Cortex of kidney (tissue), 1 donor: ENCODE measurements at places on chromosomes 2 and 18.

- DNase-seq: no peak
These were observed 374.5 kb upstream of the HS6ST1 start for GRCh38 chr2:128692895-128693742.

DNA sequence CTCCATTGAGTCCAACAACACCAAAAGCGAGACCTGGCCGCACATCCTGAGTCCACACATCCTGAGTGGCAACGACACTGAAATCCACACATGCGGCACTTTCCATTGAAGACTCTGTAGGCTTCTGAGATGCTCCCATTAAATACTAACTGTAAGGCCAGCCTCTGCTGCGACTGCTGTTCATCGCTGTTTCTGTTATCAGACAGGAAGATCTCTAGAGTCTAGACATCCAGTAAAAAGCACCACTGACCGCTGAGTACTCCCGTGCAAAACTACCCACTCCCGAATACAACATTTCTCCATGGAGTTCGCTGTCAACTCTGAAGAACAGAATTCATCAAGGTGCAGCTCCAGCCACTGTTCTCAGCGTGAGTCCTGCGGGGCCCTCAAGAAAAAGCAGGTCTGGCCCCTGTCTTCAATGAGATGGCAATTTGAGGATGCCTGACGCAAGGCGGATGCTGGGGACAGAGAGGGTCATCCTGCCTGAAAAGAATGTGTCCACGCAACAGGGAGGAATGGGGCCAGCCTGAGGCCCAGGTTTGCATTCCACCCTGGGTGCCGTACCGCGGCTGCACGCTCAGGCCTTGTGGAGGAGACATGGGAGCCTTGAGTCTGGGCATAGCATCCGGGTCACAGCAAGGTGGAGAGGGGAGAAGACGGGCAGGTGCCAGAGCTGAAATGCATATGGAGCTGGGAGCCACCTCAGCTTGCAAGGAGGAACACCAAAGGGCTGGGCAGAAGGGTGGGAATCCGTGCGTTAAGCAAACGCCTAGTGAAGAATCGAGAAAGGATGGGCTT lies 61.9 kb downstream of the ZNF516 start:
- DNase-seq: no peak

DNA sequence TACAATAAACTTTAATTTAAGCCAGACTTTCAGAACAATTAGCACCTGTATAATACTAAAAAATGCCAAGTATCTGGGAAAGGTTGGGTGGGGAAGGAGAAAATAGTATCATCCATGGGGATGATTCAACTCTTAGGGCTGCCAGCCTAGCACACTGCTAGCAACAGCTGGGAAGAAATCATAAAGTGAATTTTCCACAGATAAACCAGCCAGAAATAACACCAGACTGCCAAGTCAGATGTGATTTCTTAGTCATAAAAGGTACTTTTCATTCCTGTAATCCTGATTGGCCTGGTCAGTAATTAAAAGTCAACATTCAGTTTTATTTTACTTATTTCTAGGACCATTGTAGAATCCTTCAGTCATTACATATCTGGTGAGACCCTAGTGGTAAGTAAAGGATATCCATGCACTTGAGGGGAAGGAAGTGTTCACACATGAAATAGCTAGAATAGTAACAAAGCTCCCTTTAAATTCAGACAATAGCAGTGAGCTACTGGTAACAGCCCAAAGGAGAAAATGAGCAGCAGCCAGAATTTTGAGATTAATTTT lies 59.4 kb downstream of the LIMS1 start:
- no peak for DNase-seq

DNA sequence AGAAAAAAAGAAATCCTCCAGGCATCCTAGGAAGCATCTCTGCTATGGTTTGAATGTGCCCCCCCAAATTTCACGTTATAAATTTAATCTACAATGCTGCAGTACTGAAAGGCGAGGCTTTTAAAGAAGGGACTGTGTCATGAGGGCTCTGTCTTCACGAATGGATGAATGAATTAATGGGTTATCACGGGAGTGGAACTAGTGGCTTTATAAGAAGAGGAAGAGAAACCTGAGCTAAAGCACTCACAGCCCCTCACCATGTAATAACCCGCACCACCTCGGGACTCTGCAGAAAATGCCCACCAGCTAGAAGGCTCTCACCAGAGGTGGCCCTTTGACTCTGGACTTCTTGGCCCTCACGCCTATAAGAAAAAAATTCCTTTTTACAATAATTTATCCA lies 27.6 kb downstream of the RNU4ATAC start:
- DNase-seq: no peak

- DNase-seq: no peak
These were observed 47.7 kb upstream of the NR4A2 start for GRCh38 chr2:156380117-156380645.

GRCh38 chr2:113940891-113941290 lies 51.0 kb downstream of the ACTR3 start:
- DNase-seq: no peak

GRCh38 chr2:106316915-106317314 lies 122.8 kb upstream of the UXS1 start:
- no peak for DNase-seq

DNA sequence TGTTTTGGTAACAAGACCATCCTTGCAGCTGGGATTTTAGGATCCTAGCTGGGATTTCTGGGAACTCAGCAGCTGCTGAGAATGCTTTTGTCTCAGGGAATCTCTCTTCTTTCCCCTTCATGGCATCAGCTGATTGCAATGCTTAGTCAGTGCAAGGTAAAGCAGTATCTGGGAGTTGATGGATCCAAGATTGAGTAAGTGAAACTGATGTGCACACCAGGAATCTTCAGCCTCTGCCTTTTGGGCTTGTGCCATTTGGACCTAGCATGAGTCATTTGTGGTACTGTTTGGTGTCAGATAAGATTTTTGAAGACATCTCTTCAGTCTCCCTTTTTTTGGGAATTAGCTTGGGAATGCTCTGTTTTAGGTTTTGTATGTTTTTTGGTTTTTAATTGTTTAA lies 363.3 kb upstream of the TFPI start:
- DNase-seq: no peak

DNA sequence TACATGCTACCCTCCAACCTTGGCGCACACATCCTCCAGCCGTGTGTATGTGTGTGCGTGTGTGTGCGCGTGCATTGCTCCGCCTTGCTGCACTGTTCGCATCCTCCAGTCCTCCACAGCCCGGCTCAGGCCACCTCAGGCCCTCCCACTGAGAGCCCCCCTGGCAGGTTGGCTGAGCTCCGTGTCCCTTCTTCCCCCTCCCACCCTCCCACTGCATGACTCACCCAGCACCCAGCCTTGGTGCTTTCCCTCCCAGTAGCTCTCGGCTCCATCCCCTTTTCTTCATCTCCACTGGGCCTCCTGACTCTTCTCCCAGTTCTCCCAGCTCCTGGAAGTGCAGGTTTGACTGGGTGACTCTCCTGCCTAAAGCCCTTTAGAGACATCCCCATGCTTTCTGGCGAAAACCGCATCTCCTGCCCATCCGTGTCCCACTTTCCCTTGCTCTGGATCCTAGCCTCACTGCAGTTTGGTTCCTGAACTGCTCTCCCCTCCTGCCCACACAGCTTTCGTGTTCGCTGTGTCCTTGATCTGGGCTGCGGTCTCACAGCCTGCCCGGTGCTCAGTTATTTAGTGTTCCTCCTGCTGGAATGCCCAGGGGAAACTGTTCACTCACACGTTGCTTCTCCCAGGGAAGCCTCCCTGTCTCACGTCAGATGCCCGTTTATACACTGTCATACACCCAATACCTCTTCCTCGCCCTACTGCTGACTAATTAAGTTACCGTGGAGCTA lies 4.9 kb downstream of the TMEM177 start:
- DNase-seq: no peak

- DNase-seq: no peak
These were observed 12.4 kb downstream of the IL1F10 start for GRCh38 chr2:113080134-113080533.

- DNase-seq: no peak
These were observed 98.4 kb upstream of the SIX3 start for GRCh38 chr2:44843086-44843485.

- no peak for DNase-seq
These were observed 624 bp downstream of the METTL8 start for GRCh38 chr2:171432969-171433762.

DNA sequence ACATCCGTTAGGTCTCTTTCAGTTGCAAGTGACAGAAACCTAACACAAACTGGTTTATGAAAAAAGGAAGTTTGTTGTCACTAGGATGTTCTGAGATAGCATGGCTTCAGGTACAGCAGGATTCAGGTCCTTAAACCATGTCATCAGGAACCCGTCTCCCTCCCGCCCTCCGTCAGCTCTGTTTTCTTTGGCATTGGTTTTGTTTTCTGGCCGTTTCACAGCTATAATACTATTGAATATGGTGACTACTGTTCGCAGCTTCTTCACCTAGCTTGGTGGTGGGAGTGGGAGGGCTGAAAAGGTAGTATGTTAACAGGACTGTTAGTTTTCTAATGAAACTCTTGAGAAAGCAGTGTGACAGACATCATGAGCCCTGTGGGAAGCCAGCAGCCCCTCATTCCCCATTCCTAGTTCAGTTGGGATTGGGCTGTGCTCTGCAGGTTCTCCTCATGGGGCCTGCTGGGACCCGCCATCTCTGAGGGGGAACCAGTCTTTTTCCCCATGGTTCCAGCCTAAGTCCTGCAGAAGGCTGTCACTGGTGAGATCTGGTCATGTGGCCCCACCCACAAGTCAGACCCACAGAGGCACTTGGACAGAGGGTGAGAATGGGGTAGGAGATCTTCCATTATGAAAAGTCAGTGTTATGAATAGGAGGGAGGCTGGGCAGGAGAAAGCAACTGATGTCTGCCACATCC lies 12.1 kb downstream of the PTMA start:
- DNase-seq: no peak

DNA sequence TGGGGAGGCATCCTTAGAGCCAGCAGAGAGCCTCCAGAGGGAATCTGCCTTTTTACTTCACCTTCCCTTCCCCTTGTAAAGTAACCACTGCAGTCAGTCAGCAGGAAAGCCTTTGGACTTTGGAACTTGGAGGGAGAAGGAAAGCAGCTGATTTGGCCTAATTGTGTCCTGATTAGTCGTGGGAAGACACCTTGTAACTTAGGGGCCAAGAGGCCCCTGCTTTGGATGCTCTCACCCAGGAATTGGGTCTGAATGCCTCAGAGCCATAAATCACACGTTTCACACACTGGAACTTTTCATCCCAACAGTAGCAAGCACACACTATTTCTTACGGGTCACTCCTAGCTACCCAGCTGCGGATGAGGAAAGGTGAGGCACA lies 81.0 kb upstream of the PPM1B start:
- DNase-seq: no peak

GRCh38 chr2:43980902-43981301 lies 14.9 kb downstream of the LRPPRC start:
- DNase-seq: no peak

GRCh38 chr2:101356521-101356920 lies 30.8 kb downstream of the CREG2 start:
- no peak for DNase-seq

- DNase-seq: no peak
These were observed 26.3 kb downstream of the ACSL3 start for GRCh38 chr2:222887124-222887523.

GRCh38 chr18:57023275-57023882 lies 123.5 kb upstream of the BOD1L2 start:
- DNase-seq: no peak

GRCh38 chr18:48202006-48202348 lies 207.2 kb downstream of the ZBTB7C start:
- no peak for DNase-seq

- DNase-seq: no peak
These were observed 294.3 kb upstream of the SETBP1 start for GRCh38 chr18:44386401-44386800.

DNA sequence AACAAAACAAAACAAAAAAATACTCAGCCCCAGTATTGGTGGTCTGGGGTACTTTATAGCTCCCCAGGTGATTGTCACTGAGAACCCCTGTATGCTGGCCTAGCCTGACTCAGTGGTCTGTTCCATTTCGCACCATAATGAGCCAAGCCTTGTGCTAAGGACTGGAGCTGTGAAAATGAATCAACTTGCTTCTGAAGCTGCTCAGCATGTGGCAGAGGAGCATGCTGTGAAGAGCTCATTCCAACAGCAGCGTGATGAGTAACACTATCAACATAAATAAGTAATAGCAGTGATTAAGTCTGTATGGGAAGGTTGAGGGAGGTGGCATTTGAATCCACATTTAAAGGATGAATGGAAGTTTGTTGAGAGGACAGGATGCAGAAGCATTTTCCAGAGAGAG lies 67.2 kb upstream of the ATL2 start:
- no peak for DNase-seq

GRCh38 chr2:16196687-16197503 lies 256.5 kb downstream of the MYCN start:
- no peak for DNase-seq

- no peak for DNase-seq
These were observed 24.7 kb downstream of the IL1B start for GRCh38 chr2:112811841-112812306.

- no peak for DNase-seq
These were observed 41.4 kb downstream of the OXER1 start for GRCh38 chr2:42722320-42723190.

GRCh38 chr18:63480476-63480875 lies 3.7 kb downstream of the SERPINB5 start:
- no peak for DNase-seq

DNA sequence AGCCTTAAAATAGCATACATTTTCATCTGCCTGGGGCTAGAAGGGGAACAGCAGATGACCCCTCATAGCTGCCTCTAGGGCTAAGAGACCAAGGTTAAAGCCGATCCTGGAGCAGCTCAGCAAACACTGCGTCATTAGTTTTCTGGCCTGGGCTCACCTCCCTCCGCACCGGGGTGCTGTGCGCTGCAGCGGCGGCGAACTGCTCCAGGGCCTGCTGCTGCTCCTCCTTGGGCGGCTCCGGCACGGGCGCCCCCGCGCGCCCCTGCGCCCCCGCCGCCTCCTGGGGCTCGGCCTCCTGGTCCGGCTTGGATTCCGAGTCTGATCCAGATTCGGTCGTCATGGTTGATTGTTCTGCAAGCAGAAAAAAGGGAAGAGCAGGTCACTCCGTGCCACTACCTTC lies 55.0 kb downstream of the EPB41L3 start:
- no peak for DNase-seq

DNA sequence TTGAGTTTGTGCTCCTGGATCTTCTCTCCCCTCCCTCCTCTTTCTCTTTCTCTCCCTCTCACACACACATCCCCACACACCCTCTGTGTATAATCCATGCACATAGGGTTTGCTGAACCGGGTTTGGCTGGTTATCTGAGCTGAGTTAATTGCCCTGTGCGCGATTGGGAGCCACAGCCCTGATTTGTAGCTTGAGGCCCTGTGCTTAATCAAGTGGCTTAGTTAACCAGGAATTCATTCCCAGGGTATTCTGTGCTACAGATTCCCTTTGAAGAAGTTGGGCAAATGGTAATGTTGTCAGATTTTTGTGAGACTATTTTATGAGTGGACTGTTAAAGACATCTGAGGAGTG lies 6.2 kb downstream of the PARD3B start:
- no peak for DNase-seq

DNA sequence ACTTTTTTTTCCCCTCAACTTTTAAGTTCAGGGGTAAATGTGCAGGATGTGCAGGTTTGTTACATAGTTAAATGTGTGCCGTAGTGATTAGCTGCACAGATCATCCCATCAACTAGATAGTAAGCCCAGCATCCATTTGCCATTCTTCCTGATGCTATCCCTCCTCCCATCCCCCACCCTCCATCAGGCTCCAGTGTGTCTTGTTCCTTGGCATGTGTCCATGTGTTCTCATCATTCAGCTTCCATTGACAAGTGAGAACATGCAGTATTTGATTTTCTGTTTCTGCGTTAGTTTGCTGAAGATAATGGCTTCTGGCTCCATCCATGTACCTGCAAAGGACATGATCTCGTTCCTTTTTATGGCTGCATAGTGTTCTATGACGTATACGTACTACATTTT lies 47.2 kb upstream of the STON1 start:
- DNase-seq: no peak

GRCh38 chr2:241560883-241561474 lies 2.4 kb downstream of the BOK start:
- DNase-seq: no peak
